ENCODE measurements at places on chromosomes 1 and 21.

DNA sequence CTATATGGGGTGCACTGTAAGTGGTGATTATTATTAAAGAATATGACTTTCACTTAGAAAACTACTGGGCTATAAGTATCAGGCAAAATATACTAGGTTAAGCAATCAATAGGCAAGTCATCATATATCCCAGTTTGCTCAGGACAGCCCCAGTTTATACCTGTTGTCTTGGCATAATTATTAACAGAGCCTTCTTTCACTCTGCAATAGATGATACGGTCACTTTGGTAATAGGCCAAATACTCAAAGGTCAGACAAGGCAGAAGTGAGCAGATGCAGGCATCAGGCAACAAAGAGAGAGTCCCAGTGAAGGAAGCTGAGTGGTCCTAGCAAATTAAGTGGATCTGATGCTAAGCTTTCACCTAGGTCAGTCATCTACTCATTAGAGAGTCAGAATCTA is 599.9 kb downstream of the LMO4 start:
- DNase-seq, result no peak

DNA sequence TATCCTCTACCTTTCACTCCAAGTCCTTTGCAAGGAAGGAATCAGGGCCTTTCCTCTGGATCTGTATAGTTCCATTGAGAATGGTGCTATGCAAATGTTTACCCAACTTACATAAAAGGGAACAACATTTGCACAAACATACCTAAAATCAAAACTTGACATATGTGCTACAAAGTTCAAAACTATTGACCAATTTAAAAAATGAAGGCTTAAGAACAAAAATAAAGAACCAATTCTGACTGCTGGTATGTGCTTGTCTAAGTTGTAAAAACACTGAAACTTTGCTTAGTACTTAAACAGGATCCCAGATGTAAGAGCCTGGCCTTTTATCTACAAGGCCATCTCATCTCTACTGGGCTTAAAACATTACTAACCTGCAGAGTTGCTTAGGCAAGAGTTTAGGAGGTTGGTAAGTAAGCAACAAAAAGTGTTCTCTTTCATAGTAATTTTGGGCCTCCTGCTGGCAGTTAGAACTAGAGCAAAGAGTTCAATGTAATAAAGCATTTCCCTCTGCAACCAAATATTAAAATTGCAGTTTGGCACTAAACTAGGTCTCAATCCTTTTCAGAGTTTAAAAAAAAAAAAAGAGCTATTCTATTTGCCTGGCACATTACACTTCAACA is 2.0 kb downstream of the SCMH1 start:
- no peak for DNase-seq

DNA sequence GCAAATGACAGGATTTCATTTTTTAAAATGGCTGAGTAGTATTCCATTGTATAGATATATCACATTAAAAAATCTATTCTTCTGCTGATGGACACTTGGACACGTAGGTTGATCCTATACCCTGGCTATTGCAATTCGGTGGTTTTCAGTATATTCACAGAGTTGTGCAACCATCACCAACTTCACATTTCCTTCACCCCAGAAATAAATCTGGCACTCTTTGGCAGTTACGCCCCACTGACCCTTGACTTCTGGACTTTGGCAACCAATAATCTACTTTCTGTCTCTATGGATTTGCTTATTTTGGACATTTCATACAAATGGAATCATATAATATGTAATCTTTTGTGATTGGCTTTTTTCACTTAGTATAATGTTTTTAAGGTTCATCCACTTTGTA is 35.9 kb downstream of the MAP3K7CL start:
- DNase-seq, result no peak

- DNase-seq, result no peak
These were observed 10.1 kb downstream of the SLC6A9 start for GRCh38 chr1:44021156-44021555.

DNA sequence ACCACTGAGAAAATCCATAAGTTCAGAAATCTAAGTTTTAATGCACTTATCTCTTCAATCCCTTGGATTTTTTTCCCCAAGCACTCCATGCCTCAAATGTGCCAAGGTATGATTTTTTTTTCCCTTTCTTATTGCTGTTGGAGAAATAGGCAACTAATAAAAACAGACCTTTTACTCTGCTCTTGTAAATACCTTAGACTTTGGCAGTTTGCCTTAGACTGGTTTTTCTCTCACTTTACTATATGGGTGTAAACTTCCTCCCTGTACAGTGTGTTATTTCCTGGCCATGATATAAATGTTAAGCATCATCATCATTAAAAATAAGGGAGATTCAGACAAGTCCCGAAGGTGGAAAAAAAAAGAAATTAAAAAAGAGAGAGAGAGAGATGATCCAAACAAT is 65.7 kb downstream of the LRRC8C start:
- DNase-seq, result no peak

GRCh38 chr1:76109404-76109803 is 34.9 kb downstream of the ST6GALNAC3 start:
- no peak for DNase-seq

GRCh38 chr1:80759354-80759753 is 1041.4 kb upstream of the ADGRL2 start:
- no peak for DNase-seq

DNA sequence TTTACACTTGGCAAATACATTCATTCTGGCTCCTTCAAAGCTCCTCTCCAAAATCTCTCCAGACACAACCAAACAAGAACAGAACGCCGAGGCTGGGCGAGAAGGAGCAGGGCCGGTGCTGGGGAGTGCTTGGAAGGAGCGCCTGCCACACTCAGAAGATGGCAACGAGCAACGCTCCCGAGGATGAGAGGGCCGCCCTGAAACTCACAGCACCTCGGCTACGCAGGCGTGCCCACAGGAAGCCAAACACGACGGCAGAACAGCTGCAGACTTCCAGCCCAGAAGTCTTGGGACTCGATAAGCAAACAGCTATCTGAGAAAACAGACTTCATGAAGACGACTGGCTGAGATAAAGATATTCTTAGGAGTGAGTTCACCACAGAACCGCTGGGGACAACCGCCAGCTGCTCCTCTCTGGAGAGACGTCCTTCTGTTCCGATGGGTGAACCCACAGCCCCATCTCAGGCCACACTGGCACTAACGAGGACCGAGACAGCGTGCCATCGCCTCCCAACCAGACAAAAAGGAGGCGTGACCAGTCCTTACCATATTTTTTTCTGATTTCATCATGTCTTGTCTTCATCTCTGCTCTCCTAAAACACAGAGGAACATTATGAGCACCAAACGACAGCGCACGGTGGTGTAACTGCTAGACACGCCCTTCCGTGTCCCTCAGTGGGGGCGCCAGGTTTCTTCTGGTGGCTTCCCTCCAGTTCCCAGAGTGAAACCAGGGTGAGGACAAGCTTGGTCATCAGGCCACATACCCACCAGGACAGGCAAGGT is 18.6 kb downstream of the PTTG1IP start:
- no peak for DNase-seq

DNA sequence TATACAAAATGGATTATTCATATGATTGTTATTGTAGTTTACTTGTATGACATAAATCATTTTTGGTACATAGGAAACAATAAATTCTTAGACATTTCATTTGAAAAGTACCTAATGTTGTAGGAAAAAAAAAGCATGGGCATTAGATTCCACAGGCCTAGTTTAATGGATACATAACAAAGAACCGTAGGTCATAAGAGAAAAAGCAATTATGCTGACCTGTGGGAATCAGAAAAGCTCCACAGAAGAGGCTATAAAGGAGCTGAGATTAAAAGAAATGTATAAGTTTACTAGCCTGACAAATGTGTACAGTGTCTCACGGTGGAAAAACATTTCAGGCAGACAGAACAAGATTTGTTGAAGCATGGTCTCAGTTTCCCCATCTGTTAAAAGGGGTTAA is 3.7 kb downstream of the DEPDC1 start:
- DNase-seq, result no peak

GRCh38 chr1:13462682-13463081 is 51.1 kb downstream of the LRRC38 start:
- DNase-seq, result no peak

GRCh38 chr1:220347654-220348175 is 75.5 kb upstream of the RAB3GAP2 start:
- no peak for DNase-seq

DNA sequence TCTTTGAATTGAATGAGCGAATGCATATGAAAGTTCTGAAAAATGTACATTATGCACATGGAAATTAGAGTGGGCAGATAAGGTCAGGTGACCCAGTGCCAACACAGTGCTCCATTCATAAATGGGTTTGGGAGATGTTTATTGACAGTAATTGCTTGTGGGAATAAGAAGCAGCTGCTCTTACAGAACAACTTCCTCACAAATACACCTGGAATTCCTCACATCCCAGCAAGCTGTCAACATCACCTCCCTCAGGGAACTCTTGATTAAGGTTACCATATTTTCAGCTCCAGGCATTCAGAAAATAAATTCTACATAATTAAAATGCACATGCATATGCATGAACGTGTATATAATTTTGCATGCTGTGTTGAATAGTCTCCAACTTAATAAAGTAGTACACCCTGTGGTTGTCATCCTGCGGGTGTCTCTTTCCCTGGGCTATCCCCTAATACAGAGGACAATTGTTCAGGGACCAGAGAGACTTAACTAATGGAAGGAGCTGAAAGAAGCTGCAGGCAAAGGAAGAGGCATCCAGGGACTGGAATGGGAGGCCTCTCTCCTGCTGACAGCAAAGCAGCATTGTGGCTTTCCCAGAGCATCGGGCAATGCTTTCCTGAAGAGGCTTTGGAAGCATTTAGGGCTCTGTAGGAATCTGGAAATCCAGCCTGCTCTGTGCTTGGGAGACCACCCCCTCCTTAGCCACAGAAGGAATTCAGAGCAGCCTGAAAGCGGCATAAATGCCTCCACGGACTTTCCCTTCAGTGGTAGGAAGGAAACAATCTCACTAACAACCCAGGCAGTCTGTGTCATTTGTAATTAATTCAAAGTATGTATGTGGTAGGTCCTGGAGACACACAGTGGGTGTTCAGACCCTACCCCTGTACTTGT is 55.2 kb upstream of the GNG12 start:
- no peak for DNase-seq

DNA sequence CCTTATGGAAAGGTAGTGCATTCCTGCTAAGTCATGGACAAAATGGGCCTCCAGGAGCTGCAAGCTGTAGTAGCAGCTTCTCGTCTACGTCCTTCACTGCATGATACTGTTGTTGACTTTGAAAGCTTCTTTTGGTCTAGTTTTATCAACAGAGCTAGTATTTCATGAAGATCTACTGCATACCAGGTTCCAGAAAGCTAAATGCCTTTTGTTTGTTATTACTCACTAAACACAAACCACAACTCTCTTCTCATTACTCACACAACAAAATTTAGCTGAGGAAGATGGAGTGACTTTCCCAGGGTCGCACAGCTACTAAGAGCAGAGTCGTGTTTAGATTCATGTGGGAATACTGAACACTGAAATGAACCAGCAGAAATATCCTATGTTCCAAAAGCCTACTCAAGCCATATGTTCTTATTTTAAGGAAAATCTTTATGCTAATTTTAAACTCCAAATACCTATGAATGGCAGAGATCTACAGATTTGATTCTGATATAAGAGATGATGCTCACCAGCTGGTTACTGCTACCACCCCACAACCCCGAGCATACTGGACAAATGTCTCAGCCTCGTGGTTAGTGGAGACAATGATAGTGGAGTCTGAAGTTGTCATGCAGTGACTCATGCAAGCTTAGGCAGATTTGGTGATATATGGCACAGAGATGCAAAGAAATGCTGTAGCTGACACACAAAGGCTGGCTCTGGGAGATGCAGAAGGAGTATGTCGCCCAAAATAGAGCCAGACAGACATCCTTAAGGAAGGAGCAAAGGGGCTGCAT is 20.6 kb downstream of the PGBD2 start:
- no peak for DNase-seq

- DNase-seq, result no peak
These were observed 4.7 kb downstream of the SHISA4 start for GRCh38 chr1:201893431-201893830.
